T-helper 22 cell (primary cell): ENCODE measurements at places on chromosomes 7 and 10.

- DNase-seq = no peak
Measured at GRCh38 chr10:69883310-69884023, 81.8 kb downstream of the COL13A1 start.

GRCh38 chr10:6741541-6741941, 161.5 kb upstream of the PRKCQ start:
- no peak for DNase-seq

GRCh38 chr7:24981171-24981951, 1.4 kb upstream of the OSBPL3 start:
- peak; percentile 22 for DNase-seq

DNA sequence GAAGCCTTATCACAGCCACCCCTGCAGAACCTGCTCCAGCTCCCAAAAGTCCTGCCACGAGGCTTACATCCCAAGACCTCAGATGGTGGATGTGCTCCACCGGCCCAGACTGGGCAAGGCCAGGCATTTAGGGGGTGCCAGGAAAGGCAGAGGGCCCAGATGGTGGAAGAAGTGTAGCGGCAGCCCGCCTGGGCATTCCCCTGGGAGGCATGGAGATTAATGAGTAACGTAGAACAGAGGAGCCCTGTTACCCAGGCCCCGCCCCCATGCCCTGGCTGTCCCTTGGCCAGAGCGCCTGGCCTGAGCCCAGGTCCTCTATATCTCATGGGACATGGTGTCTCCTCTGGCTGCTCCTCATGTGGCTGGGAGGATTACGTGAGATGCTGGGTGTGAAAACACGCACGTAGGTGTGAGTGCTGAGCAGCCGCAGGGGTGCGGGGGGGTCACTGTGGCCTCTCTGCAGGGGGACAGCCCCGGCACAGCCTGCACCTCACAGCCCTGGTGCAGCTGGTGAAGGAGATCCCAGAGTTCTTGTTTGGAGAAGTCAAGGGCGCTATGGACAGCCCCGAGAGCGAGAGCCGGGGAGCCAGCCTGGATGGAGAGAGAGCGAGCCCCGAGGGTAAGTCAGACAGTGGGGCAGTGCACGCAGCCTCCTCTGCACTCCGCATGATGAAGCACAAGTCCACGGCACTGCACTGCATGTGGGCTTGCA, 52.9 kb downstream of the ZNF467 start:
- DNase-seq = no peak
